Lower leg skin (tissue), 4 donors: ENCODE measurements at places on chromosomes 2 and 18. TPM values are rescaled to one million over a fixed set of nuclear protein-coding genes. Genes with fewer than 3 reads are reported as not detected.

DNA sequence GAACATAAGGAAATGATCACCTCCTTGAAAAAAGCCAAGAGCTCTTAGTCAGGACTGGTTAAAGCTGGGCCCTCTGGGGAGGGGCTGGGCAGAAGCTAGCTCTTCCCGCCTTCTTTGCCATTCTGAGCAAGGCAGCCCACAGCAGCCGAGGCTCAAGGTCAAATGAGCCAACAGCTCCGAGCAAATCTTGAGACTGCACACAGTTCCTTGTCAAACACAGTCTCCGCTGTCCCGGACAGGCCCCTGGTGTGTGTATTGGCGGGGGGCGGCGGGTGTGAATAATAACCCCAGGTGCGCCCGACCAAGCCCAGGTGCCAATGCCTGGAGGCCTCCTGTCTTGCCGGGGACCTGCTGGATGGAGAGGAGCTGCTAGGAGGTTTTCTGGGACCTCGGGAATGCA lies 46.4 kb upstream of the ACAA2 start:
- peak; percentile 60 for DNase-seq

DNA sequence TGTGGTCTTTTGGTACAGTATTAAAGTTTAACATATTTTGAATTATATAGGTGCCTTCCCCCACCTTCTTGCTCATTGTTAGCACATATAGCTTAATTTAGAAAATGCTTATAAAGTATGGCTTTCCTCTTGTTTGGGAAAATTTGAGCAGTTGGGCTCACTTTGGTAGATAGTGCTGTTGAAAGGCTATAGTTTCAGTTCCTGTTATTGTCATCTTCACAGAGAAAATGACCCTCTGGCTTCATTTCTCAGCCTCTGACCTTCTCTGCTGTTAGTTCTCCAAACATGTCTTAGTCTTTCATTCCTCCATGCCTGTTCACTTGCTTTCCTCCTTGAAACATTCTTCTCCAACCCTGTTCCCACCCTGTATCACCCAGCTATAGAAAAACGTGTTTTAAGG lies 200.6 kb downstream of the WDR7 start:
- no peak for DNase-seq

DNA sequence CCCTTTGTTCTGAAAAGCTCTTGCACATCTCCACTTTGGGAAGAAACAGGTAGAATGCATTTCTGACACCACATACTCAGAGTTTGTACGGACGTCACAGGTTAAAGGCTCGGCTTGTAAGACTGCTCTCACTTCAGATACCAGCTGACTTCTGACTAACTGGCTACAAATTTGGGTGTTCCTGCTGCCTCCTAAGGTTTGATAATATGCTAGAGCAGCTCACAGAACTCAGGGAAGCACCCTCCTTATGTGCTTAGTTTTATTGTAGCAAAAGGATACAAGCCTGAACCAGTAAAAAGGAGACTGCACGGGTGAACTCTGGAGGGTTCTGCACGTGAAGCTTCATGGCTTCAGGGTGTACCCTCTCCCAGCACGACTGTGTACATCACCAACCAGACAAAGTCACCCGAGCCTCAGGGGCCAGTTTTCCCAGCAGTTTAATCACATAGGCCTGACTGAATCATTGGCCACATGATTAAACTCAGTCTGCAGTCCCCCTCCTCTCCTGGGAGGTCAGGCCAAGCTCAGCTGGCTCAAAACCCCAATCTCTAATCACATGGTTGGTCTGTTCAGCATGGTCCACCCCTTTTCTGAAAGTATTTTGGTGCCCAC lies 749.5 kb upstream of the RAB6C start:
- no peak for DNase-seq

- no peak for DNase-seq
These were observed 3.1 kb downstream of the WIPF1 start for GRCh38 chr2:174594456-174594855.

Gene RAPGEF4
- total RNA-seq = 15.5 TPM

Gene APOB
- 2.2 TPM for total RNA-seq
